ENCODE measurements at places on chromosomes 12 and 14.
A peak's percentile ranks its signal among the peaks of the same experiment; 100 is the strongest.

DNA sequence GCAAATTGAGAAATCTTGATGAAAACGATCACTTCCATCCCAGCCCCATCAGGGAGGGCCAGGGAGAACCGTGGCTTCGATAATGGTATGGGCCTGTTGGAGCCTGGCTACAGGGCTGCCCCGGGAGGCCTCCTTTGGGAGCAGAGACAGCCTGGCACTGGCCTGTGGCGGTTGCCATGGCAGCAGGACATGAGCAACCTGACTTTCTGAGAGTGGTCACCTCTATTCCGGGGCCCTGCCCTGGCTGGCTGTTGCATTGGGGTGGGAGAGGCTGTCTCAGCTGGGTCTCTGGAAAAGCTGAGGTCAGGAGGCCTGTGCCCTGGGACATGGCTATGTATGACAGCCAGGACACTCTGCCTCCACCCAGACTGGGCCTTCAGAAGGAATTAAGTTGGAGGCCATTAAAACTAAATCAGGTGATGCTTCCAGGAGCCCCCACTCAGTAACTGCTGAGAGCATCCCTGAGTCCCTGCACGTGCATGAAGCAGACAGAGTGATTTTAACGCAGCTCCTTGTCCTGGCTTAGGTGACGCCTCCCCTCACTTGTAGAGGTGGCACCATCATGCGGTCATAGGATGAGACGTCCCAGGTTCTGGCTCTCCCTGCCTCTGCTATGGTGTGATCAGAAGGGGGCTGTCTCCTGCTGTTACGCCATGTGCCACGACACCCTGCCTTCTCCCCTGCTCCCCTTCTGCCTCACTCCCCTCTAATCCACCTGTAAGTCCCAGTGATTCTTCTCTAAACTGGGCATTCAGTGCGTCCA lies 126.3 kb downstream of the SLC25A47 start:
- no peak for DNase-seq

DNA sequence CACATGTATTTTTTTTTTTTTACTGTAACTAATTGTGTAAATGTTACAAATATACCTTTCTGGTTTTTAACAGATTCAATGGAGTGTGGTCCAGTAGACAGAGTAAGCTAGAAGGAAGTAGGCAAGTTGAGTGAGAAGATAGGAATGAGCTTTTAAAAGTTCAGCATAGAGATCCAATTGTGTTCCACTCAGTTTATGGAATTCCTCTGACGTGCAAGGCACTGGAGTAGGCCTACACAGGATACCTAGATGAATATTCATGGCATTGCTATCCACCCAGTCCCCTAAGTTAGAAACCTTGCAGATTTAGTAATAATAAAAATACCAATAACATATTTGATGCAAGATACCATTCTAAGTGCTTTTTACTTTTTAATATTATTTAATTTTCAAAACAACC lies 225.6 kb upstream of the ARID2 start:
- no peak for DNase-seq

DNA sequence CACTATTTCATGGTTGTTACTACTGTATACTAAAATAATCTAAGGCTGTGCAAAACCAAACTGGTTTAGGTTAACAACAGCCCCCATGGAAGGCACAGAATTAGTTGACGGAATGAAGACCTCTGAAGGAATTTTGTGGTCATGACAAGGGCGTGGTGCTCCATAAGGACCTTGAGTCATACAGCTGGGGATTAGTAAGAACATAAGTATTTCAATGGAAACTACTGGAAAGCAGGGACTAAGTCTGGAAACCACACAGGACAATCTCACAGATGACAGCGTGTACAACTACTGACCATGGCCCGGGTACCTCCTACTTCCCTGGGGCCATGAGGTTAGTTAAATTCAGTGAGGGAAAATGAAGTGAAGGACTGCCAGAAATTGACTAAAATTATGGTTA lies 98.5 kb upstream of the PLEKHA5 start:
- DNase-seq, result peak; percentile 41

- no peak for DNase-seq
Observed at GRCh38 chr12:9829982-9830381, 2.7 kb downstream of the KLRF1 start.

GRCh38 chr12:64824130-64824499 lies 332 bp upstream of the TBC1D30 start:
- no peak for DNase-seq

DNA sequence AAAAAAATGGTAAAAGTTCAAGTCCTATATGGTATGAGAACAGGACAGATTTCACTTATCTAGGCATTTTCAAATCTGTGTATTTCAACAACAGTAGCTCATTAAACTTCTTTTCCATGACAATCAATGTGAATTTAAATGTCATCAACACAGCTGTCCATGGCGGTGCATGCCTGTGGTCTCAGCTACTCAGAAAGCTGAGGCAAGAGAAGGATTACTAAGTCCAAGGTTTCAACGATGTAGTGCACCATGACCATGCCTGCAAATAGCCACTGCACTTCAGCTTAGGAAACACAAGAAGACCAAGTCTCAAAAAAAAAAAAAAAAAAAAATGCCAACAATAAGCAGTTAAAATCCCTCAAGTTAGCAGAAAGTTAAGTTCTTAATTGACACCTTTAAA lies 214.6 kb downstream of the C12orf50 start:
- DNase-seq, result no peak

DNA sequence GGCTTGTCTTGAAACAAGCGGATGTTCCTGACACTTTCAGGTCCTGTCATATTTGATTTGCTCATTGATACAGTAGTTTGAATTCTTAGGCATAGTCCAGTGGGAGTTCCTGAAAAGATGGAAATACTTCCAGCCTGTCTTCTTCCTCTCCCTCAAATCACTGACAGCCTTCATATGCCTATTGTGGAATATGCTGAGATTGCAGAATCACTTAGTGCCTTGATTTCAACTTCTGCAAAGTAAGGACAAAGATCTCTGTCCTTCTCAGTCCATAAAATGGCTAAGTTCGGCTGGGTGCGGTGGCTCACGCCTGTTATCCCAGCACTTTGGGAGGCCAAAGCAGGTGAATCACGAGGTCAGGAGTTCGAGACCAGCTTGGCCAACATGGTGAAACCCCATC lies 6.7 kb upstream of the PYGL start:
- DNase-seq, result no peak

DNA sequence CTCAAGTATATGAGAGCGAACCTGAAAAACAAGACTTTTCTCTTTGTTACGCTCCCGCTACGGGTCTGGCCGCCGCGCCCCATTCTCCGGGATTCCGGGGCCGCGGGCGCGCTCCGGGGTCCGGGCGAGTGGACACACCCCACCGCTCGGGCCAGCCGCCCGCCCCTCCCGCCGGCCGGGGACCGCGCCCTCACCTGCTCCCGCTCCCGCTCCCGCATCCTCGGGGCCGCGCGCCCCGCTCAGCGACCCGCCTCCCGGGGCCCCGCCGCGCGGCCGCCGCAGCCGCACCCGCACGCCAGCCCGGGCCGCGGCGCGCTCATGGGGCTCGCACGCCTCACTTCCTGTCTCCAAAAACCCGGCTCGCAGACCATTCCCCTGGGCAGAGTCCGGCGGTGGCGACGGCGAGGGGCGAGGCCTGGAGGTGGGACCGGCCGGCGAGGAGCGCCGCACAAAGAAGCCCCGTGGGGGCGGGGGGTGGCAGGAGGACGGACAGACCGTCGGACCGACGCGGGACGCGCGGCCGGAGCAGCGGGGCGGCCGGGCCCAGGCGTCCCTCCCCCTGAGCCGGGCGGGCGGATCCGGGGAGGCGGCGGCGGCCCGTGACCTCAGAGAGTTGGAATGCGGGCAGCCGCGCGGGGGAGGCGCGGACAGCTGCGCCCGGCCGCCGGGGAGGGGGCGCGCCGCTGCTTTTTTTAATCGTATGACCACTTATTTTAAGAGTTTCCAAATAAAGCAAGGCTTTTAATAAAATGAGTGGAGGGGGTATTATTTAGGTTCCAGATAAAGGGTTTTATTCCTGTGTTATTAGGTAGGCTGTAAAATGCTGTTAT lies at the start of gene PTPN21:
TSS of gene PTPN21 (minus strand) at position 551 of the 830 bp plus-strand sequence. CDS start 4,590 bp downstream, outside the sequence.
- peak; percentile 55 for DNase-seq

DNA sequence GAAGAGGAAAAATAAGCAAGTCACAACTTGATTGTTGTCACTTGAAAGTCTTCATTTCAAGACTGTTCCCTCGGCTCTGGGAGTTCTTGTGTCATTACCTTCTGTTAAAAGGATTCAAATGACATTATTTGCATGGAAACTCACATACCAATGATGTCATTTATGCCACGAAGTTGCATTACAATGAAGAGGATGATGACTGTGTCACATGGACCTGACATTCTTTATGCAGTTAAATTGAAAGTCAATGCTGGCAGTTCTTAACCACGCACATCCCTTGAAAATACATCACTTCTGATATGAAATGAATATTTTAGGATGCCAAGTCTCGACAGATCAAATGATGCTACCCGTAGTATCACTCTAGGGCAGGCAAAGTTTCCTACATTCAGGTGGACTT lies 1069.5 kb downstream of the VRK1 start:
- no peak for DNase-seq

GRCh38 chr14:97095269-97095668 lies 298.1 kb downstream of the VRK1 start:
- no peak for DNase-seq

GRCh38 chr12:29709054-29709453 lies 74.7 kb downstream of the TMTC1 start:
- DNase-seq, result no peak

DNA sequence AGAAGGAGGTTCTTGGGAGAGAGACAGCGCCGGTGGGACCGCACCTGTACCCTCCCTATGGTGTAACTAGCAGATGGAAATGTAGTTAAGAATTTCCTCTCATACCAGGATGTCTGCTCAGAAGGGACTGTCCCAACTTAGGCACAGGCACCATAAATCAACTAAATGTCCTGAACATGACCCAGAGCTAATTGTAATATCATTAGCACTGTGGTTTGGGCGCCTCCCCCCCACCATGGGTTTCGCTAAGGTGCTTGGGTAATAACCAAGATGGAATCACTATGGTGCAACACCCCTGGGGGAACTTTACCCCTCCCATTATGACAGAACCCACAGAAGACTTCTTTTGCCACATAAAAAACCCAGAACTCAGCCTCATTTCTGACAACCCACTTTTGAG lies 15.9 kb downstream of the ZNF641 start:
- DNase-seq, result no peak

Measured in amniotic stem cell (primary cell).